ENCODE measurements at places on chromosomes 6 and 20.

GRCh38 chr6:161359618-161359945 lies 85.7 kb upstream of the AGPAT4 start:
- DNase-seq = no peak

DNA sequence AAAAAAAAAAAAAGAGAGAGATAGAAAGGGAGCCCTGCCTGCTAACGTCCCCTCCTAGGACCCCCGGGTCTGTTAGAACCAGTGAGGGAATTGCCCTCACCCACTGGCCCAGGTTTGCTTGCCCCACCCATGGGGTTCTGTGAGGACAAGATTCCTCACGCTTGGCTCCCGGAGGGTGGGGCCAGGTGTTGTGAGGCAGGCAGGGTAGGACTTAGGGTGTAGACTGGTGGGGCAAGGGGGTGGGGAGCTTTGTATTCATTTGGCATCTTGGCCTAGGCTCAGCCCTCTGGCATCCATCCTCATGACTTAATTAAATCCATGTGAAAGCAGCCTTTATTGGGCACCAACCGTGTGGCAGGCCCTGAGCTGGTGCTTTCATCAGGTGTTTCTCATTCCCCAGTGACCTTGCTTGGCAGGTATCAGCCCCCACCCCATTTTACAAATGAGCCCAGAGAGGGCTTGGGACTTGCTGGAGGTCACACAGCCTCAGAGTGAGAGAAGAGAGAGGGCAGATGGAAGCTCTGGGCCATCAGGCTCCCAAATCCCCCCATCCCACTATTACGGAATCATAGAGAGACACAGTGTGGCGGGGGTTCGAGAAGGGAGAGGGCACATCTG lies 19.0 kb downstream of the RAB44 start:
- DNase-seq = no peak

DNA sequence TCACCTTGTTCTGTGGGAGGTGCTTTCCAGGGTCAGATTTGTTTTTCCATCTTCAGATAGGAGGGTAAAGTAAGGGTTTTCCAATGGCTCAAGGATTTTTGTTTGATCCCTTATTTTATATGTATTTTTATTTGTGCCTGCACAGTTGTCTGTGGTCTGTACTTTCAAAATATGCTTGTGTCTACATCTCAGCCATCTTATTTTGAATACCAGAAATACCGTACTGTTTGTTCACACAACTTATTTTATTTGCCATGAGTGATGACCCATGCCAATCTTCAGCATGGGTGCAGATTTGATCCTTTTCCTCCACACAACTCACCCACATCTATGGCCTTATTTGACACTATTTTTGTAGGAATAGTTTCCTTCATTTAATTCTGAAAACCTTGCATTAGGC lies 72.2 kb upstream of the PTCHD4 start:
- no peak for DNase-seq

DNA sequence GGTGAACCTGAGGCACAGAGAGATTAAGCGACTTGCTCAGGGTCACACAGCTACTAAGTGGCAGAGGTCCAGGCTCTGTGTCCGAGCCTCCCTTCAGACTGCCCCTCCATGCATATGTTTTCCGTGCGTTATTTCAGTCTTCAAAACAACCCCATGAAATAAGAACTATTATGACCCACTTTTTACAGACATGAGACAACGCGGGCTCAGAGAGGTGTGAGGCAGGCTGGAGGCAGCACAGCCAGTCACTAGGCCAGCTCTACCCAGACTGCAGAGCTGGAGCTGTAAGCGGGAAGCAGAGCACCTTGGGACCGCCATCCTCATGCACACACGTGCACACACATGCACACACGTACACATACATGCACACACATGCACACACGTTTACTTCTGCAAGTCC lies 62.3 kb downstream of the PSMG4 start:
- DNase-seq = no peak

DNA sequence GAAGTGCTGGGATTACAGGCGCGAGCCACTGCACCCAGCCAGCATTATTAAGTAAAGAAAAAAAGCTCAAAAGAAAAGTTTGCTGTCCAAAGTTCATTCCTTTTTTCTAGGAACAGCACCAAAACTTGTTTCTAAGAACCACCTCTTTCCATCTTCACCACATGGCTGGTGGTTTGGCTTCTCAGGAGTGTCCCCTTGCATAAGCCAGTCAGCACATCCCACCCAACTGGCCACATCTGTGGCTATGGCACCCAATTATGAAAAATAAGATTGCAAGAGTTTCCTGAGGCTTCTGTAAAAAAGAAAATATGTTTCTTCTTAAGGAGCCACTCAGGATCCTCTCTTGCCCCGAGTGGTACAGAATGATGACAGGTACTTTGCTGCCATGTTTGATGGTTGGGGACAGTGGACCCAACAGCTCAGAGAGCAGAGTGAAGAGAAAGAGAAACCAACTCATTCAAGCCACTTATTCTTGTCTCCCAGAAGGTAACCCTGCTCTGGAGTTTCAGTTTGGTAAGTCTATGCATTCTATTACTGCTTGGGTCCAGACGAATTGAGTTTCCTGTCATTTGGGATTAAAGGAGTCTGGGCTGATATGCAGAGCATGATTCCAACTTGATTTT lies 65.3 kb downstream of the PSMB1 start:
- peak; percentile 9 for DNase-seq

DNA sequence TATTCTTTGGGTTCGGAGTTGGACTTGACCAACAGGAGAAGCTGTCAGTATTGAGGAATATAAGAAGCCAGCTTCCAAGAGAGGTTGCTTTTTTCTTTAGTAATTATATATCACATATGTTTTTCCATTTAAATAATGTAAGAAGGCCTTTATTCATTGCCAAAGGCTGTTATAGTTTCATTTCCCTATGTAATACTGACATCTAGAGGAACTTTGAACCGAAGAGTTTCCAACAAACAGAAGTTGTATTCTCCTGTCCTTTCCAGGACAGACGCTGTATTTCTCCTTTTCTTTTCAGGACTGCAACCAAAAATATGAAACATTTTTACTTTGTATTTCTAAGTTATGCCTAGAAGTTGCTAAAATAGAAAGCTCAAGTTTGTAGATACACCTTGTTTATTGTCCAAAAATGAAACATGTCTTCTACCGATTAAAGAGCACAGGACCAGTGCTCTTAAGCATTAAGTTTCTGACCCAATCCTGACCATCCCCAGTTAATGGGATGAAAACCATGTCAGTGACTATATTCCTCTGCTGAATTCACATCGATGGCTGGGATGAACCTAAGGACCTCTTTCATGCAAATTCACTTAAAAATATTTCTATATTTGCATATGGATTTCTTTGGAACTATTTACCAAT lies 55.1 kb downstream of the MYLK4 start:
- DNase-seq = no peak

- DNase-seq = no peak
Observed at GRCh38 chr6:144305985-144306384, 20.9 kb downstream of the UTRN start.

GRCh38 chr6:89858041-89858440 lies 28.4 kb downstream of the CASP8AP2 start:
- no peak for DNase-seq

DNA sequence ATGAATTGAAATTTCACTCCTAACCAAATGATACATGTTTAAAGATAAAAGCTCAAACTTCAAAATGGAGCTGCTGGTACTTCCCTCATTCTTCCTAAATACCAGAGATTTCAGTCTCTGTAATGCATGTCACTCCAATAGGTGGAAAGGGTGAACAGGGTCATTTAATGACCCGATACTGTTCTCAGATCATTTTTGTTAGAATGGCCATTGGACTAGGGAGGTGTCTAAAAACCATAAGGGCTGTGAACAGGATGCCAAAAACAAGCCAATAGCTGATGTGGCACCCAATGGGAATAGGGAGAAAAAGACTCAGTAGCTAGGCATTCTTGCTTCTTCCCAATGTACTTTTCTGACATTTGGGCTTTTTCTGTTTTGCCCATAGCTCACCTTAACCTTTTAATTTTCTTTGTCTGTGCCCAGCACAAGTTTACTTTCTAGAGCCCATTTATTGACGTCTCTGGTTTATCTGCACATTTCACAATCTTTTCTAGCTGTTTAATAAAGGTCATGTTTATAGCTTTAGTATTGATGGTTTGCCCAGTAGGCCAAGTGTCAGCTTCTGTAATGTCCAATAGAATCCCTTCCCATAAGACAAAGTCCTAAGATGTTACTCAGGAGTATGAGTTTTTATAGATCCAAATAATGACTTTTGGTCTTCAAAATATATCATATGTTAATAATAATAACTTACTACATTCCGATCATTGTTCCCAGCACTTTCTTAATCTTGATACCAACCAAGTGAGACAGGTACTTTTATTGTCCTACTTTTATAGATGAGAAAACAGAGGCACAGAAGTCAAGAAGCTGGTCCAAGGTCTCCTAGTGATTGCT lies 24.3 kb upstream of the FLRT3 start:
- DNase-seq = no peak

DNA sequence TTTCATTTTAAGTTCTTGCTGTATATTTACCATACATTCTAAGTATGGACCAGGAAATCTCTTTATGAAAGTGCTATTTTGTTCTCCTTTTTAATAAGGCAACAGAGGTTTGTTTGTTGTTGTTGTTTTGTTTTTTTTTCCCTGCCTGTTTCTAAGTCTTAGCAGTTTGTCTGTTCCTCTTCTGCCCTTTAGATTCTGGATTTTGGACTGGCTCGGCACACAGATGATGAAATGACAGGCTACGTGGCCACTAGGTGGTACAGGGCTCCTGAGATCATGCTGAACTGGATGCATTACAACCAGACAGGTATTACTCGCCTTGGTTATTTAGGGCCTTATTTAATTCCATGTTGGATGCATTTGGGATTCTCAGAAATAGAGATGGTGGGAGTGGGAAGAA lies 48.0 kb downstream of the MAPK14 start:
- no peak for DNase-seq

- DNase-seq = no peak
Observed at GRCh38 chr6:138722425-138723371, 50.9 kb upstream of the CCDC28A start.

DNA sequence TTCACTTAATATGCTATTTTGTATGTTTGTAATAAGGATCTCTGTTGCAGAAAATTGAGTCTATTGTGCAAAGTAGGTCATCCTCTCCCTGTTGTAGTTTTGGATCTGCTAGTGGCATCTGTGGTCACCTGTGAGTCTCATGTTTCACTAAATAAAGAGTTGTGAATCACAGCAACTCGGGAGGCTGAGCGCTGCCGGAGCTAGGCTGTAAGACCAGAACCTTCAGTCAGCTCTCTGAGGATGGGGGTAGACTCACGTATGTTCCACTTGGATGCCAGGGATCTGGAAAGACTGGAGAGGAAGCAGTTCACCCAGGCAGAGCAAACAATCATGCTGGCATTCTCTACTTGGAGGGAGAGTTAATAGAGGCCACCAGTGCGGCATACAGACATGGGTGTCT lies 187.3 kb upstream of the FOXA2 start:
- no peak for DNase-seq

- DNase-seq = no peak
Observed at GRCh38 chr6:36739947-36740817, 42.6 kb downstream of the RAB44 start.

DNA sequence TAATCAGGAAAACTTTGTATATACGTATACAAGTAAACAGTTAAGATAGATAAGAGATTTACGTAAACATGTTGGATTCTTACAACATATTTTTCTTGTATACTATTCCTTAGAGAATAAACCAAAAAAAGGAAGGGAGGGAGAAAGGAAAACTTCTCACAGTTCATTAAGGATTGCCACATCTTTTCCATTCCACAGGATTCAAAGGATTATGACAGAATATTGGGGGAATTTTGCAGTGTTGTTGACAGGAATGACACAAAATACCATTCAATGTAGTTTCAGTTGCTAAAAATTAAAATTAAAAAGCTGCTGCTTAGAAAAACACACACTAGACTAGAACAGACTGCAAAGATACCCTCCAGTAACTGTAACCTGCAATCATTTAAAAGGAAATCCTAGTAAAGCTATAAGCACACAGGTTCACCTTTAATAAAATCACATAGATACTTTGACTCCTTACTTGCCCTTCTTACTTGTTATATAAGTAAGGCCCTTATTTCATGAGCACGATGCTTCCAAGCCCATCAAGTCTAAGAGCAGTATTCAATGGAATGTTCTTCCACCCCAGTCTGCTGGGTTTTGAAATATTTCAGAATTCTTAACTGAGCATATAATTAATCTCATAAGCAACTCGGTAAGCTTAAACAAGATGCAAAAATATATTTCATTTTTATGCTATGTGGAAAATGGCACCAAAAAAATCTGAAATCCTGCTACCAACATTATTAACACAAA lies 107.8 kb downstream of the SMLR1 start:
- DNase-seq = no peak

DNA sequence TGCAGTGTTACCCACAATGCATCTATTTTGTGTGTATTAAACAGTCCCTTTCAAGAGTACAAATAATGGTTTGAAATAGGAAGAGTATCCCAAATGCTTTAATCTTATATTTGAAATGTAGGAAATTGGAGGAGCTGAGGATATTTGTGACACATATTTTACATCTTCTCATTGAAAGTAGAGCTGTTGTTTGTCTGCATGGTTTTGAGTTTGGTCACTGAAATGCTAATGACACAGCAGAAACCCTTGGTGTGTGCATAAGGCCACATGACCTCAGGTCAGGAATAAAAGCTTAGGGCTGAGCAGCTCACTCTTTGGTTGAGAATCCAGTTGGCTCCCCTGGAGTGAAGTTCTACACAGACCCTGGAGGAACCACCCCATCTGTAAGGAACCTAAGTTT lies 49.8 kb downstream of the TPD52L1 start:
- no peak for DNase-seq

DNA sequence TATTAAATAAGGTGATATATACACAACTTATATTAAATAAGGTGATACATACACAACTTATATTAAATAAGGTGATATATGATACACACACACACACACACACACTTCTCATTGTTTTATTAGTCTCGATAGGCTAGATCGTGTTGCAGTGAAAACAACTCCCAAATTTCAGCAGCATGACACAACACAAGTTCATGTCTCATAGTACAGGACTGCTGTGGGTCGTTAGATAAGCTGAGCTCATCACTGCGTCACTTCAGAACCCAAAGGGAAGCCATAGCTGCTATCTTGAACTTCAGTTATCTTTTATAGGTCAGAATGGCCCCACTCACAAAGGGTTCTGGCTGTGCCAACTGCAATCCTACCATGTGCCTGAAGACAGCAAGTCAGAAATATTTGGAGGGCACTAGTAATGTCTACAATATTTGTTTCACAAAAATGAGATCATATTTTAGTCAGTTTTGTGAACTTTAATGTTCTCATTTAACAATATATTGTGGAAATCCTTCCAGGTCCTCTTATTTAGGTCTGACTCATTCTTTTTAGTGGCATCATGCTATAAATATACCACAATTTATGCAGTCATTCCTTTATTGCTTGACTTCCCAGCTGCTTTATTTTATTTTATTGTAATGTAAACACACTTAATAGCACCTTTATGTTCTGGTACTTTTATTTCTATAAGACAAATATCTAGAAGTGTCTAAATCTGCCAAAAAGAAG lies 290.2 kb downstream of the PHACTR1 start:
- DNase-seq = no peak

DNA sequence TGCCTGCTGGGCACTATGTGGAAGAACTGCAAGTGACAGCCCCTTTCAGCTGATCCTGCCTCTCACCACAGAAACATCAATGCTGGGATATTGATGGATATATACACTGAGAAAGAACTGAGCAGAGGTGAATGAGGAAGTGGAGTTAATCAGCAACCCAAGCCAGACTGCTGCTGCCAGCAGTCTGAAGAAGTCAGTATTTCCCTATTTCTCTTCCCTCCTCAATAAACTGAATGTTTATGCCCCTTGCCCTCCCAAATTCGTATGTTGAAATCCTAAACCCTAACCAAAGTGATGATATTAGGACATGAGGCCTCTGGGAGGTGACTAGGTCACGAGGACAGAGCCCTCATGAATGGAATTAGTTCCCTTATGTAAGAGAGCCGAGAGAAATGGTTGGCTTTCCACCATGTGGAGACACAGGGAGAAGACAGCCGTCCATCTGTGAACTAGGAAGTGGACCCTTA lies 76.3 kb downstream of the CDK19 start:
- peak; percentile 82 for DNase-seq

Measured in GF-D8 (cell line).